ENCODE measurements at places on chromosomes 3 and 15. TPM values are rescaled to one million over a fixed set of nuclear protein-coding genes. Genes with fewer than 3 reads are reported as not detected.

- no peak overlapping the region for H3K27ac ChIP-seq
- H3K4me1 ChIP-seq, result no peaks in the 10 kb centered on the region
- peaks cover 19% of the 10 kb centered on the region for H3K27me3 ChIP-seq
- DNase-seq, result no peak
- H3K36me3 ChIP-seq, result no peaks in the 10 kb centered on the region
These were observed 82.8 kb downstream of the PPARG start for GRCh38 chr3:12371525-12372140.

DNA sequence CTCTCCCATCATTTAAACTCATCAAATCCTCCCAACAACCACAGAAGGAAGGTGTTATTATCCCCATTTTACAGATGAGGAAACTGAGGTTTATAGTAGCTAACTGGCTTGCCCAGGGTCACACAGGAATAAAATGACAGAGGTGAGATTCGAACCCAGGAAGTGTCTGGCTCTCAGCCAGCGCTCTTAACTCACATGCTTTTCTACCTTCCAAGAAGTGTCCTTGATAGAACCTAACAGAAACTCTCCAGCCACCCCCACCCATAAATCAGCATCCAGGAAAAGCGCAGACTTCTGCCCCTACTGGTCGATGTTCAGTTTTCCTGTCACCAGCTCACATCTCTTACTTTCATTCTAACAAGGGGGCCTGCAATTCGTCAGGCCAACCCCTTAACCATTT is 51.7 kb downstream of the SPATA12 start:
- H3K27me3 ChIP-seq, result peaks cover 16% of the 10 kb centered on the region
- no peak overlapping the region for H3K4me3 ChIP-seq
- H3K4me1 ChIP-seq, result peaks cover 5% of the 10 kb centered on the region
- no peaks in the 10 kb centered on the region for H3K36me3 ChIP-seq

The GOLGA6D gene
- not detected for total RNA-seq

The P2RY13 gene
- not detected for total RNA-seq

The LRRC2 gene
- 0.11 TPM for total RNA-seq

The VPS13C gene
- 64.7 TPM for total RNA-seq

The SGO1 gene
- 43.6 TPM for total RNA-seq

Measured in activated CD8-positive, alpha-beta T cell treated with anti-CD3 and anti-CD28 coated beads, Interleukin-2, amount 10 ng/mL, durations not matched to agents 7 days and 5 days (primary cell).